ENCODE measurements at places on chromosomes 4 and X.

DNA sequence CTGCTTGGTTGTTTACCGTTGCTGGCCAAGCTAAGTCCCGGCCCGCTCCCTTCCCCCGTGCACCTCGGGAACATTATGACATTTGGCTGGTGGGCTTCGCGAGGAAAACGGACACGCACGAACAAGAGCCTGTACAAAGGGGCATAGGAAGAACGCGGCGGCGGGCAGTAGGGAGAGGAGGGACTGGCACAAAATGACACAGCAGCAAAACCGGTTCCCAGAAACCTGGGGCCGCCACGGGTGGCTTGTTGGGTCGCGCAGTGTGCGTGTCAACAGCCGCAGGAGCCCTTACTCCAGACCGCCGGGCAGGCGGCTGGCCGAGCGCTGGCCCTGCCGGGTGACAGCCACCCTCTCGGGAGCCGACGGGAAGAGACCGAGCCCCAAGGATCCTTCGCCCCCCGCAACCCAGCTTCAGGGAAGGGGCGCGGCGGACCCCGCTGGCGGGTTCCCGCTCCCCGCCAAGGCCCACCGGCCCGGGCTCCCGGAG, 1.6 kb upstream of the LIN54 start:
- no peak for DNase-seq

DNA sequence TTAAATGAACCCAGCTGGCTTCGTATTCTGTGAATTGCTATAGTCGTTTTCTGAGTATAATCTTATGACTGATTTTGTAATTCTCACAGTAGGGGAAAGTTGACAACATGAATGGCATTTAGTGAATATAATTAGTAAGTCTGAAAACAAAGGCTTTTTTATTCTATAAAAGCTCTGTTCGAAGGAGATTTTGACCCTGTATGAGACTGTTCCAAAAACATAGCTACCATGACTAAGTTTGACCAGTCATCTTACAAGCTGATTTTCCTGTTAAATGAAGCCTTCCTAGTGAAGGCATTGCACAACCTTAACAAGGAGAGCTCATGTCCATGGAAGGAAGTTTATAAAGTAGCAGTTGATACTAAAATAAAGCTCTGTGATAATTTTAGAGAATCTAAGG, 242.3 kb downstream of the RPA4 start:
- DNase-seq = no peak

- no peak for DNase-seq
Observed at GRCh38 chrX:30795981-30796958, 92.8 kb downstream of the TAB3 start.

GRCh38 chr4:78119698-78120097, 62.6 kb downstream of the FRAS1 start:
- no peak for DNase-seq

DNA sequence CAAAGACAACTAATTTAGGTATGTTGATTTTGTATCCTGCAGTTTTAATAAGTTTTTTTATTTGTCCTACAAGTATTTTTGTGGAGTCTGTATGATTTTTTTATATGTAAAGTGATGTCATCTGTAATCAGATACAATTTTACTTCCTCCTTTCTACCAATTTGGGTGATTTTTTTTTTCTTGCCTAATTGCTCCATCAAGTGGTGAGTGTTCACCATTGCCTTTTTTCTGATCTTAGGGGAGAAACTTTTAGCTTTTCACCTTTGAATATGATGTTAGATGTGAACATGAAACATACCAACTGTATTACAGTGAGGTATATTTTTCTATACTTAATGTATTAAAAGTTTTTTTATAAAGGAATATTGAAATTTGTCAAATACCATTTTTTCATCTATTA, 362.3 kb downstream of the PABPC4L start:
- peak; percentile 13 for DNase-seq

DNA sequence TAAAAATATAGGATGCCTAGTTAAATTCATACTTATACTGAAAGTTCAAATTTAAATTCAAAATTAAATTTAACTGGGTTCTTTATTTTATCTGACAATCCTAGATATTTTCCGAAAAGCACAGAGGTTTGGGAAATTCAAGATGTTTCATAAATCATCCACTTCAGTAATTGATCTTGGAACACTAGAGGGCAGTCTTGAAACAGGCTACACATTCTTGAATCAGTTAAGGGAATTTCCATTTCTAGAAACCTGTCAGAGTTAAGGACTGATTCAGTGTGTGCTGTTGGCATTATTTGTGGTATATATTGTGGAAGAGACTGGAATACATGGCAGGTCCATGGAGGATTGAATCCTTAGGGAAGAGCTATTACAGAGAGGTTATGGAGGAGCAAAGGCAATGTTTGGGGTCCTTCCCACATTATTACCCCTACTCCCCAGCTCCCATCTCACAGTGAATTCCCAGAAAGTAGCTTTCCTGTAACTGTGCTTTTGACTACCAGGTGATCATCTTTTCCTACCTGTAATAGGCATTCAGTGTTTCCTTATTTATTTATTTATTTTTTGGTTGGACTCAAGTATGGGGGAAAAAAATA, 92.9 kb downstream of the EGF start:
- DNase-seq = peak; percentile 55
